ENCODE measurements at places on chromosomes 7 and 10.

DNA sequence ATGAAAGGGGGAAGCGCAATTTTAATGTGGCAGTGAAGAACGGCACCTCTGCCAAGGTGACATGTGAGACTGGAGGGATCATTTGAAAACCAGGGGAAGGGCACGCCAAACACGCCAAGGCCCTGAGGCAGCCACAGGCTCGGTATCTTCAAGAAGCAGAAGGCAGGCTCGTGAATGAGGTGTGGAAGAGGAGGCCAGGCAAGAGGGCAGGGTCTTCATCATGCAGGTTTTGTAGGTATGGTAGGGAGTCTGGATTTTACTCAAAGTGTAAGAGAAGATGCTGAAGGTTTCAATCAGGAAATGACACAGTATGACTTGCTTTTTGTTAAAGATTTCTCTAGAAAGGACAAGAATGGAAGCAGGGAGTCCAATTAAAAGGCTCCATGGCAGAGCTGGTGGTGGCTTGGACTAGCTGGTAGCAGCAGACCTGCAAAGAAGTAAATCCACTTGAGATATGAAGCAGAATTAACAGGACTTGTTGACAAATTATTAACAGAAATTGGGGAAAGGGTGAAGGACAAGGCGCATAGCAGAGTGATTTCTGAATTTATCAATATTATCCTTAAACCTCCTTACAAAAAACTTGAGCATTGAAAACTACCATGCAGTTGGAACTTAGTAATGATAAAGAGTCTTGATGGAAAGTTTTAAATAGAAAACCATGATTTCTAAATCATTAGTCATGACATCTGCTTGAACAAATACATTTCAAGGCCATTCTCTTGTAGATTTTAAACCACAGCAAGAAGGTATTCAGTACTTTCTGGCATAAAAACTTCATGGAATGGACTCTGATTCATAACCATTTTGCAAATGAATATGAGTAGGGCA lies 70.4 kb downstream of the COA1 start:
- no peak for DNase-seq

DNA sequence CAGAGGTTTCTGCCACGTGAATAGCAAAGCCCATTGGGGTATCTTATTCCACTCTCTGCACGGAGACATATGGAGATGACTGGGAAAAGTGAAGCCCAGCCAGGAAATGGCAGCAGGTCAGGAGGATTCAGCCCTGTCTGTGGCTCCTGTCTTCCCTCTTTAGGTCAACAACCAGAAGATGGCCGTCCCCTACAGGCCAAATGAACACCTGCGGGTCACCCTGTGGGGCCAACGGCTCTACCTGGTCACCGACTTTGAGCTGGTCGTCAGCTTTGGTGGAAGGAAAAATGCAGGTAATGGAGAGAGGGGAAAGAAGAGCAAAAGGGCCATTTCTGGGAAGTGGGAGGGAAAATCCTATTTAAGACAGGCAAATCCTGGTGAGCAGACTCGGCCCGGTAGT lies 38.3 kb downstream of the EPHB4 start:
- DNase-seq = no peak

DNA sequence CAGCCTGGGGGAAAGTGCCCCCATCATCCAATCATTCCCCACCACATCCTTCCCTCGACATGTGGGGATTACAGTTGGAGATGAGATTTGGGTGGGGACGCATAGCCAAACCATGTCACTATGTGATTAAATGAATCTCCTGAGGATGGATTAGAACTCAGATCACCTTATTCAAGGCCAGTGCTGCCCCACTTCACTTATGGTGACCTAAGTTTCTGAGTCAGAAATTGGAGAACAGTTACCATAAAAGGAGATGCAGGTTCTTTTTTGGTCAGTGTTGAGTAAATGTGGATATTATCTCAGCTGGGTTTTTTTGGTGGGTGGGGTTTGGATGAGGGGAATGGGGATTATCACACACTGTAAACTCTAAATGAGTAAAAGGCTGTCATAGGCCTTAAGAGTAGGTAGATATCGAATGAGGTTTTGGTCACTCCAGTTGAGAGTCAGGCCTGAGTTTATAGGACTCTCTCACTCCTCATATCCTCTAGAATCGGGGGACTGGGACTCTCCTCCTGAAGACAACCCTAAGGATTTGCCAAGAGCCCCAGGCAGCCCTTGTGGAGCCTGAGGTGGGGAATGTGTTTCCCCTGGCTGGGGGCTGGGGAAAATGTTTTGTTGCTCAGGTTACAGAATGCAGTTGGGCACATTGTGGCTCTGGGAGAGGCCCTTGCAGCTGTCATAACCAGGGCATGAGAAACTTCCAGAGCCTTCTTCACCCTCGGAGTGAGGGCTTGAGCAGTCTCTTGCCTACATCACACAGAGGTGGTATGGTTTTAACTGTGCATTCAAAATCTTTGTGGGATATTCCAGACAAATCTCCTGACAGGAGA lies 213.0 kb downstream of the BAMBI start:
- DNase-seq = no peak

- no peak for DNase-seq
Observed at GRCh38 chr7:66921918-66922486, 977 bp downstream of the TMEM248 start.

Data from frontal cortex (tissue), 4 donors.